ENCODE measurements at places on chromosomes 16 and 17.

DNA sequence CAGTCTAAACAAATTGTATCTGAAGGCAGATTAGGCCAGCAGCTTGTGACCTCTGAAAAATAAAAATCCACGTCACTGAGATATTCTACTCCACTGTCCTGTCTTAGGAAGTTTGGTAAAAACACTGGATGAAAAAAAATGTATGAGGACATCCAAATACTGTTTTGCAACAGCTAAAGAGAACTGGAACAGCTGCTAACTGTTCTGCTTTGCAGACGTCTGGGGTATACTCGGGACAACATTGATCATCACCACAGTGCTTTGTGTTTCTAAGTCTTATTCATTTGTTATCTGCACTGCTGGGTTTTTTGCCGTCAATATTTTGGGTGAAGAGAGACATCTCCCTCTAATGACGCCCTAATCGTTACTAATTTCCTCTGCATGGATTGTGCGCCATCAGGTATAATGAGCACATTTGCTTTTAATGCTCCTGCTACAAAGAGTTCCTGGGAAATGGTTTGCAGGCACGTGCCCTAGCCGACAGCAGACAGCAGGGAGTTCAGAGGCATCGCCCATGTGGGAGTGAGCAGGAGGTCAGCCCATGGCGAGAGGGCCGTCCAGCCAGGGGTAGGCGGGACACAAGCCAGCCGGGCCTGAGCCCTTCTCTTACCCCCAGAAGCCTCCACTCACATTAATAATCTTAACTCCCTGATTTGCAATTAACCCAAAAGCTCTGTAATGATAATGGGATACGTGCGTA, 87.0 kb downstream of the CBLN1 start:
- DNase-seq: no peak

GRCh38 chr17:14637260-14637659, 336.4 kb downstream of the HS3ST3B1 start:
- no peak for DNase-seq

DNA sequence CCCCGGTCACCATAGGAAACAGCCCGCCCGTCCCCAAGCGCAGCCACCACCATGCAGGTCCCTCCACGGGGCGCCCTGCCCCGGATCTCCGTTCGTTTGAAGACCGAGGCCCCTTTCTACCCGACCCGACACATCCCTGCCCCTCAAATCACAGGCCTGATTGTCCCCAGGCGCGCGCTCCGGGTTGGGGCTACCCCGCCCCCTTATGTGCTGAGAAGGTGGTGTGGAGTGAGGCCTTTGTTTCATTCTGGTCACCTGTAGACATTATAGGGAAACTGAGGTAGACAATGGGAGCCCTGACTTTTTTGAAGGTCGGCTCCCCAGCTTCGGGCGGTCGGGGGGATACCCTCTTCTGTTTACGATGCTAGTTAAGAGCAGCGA, 763 bp upstream of the ACTG1 start:
- DNase-seq: peak; percentile 45

GRCh38 chr17:67392111-67392510, 15.0 kb downstream of the PITPNC1 start:
- DNase-seq: no peak

DNA sequence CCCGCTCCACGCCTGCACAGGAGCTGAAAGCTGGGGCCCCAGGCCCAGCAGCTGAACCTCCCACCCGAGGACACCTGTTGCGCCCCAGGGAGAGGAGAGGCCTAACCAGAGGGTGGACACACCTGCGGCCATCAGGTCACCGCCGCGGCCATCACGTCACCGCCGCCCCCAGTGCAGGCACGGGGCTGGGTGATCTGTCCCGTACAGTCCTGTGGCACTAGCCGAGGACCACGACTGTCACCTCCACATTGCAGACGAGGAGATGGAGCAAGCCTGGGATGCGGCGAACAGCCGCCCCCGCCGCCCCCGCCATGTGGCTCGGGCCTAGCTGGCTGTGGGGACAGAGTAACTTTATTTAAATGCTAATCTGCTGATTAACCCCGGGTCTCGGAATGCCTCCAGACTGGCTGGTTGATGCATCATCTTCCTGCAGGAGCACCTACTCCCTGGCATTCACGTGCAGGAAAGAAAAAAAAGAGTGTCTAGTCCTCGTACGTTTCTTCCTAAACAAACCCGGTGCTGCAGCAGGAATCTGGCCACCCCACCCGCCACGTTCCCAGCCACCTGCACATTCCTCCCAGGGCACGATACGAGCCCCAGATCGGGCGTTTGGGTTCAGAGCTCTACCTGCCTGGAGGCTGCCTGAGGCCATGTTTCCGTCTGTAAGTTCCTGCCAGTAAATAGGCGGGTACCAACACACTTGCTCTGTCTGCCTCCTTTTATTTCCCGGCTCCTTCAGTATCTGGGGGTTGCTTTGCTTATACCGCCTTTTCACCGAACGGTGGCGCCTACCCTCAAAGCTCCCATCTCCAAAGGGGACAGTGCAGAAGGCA, 29.9 kb downstream of the PIEZO1 start:
- DNase-seq: no peak

- no peak for DNase-seq
Measured at GRCh38 chr16:75506574-75506973, 11.3 kb upstream of the CHST6 start.

DNA sequence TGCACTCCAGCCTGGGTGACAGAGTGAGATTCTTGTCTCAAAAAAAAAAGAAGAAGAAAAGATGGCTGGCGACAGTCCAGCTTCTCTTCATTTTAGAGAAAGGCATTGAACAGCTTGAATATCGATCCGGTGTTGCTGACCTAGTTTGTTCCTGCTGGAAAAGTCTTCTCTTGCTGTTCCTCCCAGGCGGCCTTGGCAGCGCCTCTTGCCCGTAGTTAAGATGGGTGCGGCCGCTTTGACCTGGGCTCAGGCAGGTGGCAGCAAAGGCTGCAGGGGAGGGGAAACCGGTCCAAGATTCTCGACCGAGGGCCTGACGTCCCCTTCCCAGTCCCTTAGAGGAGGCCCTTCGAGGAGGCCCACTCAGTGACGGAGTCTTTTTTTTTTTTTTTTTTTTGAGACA, 3.8 kb upstream of the ZNF764 start:
- DNase-seq: no peak

- no peak for DNase-seq
Measured at GRCh38 chr16:83550183-83550569, 257.6 kb upstream of the HSBP1 start.
